RWPE2 (cell line): ENCODE measurements at places on chromosomes 16 and 17.

GRCh38 chr17:39754958-39755553 lies 17.3 kb downstream of the GRB7 start:
- no peak for DNase-seq

DNA sequence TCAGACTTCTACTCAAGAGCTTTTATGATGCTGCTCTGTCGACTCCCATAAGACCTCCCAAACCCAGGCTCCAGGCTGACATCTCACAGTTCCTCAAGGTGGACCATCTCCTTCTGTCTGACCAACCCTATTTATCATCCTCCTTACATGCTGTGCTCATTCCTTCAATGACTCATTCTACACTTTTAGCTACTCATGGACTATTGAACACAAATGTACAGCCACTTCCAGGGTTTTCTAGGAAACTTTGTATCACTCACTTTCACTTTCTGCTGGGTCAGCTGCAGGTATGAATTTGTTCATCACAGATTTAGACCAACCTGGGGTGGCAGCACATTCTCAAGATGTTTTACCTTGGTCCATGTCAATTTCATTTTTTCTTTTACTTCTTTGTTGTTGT lies 162.4 kb upstream of the FAM20A start:
- no peak for DNase-seq

DNA sequence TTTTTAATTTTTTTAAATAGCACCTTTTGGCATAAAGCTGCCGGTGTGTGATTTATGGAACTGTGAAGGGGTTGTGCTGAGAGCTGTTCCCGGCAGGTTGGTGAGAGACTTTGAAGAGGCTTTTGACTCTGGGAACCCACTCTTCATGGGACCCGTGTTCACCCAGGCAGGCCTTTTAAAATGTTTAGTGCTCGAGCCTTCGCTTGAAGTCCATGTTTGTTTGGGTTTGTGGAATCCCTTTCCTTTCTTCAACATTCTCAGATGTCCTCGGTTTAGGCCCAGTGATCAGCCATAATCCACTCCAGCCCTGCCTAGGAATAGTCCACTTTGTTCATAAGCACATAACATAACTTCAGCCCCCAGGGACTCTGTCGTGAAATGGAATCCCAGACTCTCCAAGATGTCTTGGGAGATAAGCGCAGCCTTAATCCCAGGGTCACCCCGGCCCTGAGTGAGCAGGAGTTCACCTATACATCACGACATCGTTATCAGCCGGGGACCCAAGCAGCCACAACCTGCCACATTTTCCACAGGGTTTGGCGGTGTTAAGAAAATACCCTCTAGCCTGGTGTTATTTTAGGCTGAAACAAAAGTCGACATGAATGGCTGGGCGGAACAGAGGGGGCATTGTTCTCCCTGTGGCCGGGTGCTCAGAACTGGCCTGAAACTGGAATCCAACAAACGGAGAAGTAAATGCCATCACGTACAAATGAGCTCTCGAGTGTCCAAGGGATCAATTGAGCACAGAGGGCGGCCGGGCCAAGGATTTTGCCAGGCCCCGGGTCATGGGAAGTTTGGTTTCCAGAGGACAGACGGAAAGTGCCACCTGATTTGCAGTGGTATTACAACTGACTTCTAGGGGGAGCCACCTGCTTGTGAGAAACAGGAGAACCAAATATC lies 145.7 kb upstream of the IRX3 start:
- DNase-seq, result no peak

DNA sequence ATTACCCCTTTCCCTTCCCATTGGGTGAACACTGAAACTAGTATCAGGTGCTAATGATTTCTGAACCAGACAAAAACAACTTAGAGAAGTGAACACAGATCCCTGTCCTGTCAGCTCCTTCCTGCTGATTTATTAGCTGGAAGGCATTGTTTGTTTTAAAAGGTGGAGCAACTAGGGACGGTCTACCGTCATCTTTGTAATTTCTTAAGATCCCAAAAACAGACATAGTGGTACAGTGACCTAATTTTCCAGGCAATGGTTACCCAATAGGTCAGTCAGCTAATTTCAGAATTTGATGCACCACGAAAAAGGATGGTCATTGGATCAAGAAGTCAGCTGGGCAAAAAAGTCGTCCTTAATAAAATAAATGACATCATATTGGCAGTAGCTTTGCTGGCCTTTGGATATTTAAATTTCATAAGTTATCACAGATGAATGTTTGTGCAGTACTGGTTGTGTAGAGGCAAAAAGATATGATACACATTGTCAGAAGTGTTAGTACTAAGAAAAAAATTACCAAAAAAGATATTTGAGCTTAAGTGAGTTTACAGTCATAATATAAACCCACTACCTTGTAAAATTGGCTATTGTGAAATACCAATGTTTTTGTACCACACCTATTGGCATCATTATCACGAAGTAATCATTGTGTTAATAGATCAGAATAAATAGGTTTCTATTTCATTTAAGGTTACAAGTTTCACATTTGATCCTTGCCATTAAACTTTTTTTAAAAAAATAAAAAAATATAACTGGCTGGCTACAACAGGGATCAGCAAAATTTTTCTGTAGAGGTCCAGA lies 27.2 kb upstream of the KCNJ16 start:
- no peak for DNase-seq

GRCh38 chr17:68182940-68183551 lies 64.8 kb upstream of the AMZ2 start:
- DNase-seq, result no peak

DNA sequence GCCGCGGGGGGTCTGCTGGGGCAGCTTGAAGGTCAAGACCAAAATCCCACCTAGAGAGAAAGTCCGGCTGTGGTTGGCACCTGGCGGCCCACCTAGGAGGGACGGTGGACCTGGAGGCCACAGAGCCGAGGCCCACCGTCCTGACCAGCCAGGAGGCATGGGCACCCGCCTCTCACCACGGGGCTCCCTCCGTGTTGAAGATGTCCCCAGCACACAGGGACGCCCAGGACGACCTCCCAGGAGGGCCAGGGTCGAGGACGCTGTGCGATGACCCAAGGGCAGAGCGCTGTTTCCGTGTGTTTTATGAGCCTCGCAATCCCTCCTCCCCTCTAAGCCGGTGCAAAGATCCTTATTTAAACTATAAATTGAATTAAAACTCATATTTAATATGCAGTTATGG lies 131.2 kb downstream of the C16orf95 start:
- no peak for DNase-seq

DNA sequence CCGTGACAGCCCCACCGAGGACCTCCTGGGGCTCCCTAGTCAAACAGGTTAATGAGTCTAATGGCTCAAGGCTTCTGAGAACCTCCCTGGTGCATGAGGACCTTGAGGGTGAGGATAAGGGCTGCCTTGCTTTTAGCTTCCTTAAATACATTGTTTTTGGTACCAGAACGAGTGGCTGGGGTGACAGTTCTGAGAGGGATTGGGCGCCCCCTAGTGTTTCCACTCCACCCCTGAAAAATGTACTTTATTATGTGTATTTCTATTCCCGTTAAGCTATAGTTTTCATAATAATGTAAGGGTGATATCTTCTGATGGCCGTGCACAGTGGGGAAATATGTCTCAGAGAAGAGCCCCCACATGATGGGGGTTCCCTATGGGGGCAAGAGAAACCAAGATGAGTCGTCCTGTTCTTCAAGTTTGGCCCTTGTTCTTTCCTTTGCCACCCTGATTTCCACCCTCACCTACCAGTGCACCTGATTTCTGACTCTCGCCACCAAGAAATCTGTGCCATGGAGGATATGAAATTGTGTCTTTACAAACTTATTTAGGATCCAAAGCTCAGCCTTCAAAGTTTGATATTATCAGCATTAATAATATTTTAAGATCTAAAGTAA lies 14.5 kb upstream of the VWA3A start:
- DNase-seq, result no peak

DNA sequence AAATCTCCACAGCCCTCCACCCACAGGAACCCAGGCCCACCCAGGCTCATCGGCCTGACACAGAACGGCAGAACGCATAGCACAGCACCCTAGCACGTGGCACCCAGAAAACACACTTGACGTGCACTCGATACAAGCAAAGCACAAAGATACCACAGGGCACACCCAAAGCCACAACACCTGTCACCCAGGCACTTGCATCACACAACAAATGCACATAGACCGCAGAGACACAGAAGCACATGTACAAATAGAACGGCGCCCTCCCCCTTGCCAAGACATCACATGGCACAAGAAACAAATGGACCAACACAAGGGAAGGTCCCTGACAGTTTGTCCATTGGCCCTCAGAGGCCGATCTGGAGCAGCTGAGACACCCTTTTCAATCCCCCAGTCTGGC lies 147.7 kb upstream of the WSCD1 start:
- DNase-seq, result no peak

DNA sequence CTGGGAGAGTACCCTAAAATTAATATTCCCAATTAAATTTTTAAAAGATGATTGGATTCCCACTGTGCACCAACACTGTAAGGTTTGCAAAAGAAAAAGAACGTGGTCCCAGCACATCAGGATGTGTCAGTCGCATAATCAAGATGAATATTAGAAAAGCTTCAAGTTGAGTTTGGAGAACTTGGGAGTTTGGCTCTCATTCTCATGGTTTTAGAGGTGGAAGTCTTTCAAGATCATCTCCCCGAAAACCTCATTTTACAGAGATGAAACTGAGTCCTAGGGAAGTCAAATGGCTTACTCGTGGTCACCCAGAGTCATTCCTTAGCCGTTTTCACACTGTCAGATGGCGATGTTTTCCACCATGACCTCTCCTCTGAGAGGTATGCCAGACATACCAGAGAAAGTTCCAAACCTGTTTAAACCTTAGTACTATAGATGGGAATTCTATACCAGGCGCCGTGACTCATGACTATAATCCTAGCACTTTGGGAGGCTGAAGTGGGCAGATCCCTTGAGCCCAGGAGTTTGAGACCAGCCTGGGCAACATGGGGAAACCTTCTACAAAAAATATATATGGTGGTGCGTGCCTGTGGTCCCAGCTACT lies 1.2 kb downstream of the SEC14L1 start:
- no peak for DNase-seq
